ENCODE measurements at places on chromosomes 5 and 9.

GRCh38 chr5:136646915-136647314, 281.6 kb upstream of the TRPC7 start:
- DNase-seq, result no peak

DNA sequence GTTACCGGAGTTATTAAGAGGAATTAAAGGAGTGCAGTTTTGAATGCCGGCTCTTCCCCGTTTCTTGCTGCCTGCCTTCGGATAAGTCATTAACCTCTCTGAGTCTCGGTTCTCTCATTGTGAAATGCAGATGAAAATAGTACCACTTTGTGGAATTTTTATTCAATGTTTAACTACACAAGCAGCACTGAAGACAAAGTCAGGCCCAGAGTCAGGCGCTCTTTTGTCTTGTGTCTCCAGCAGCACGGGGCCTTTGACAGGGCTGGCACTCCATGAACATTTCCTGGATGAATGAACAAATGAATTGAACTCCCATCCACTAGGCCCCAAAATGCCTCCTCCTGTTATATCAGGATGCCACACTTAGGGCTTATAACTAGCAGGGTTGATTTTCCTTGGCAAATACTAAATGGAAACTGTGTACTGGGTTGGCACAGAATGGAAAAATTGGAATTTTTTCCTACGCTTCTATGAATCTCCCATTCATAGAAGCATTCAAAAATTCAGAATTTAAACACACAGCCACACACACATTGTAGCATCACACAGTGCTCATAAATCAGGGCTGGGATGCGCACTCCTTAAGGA, 332.8 kb downstream of the MLLT3 start:
- DNase-seq, result no peak

- no peak for DNase-seq
These were observed 972.2 kb upstream of the WWC1 start for GRCh38 chr5:167319243-167319642.

- no peak for DNase-seq
These were observed 612 bp downstream of the UGT3A2 start for GRCh38 chr5:36066001-36066539.

DNA sequence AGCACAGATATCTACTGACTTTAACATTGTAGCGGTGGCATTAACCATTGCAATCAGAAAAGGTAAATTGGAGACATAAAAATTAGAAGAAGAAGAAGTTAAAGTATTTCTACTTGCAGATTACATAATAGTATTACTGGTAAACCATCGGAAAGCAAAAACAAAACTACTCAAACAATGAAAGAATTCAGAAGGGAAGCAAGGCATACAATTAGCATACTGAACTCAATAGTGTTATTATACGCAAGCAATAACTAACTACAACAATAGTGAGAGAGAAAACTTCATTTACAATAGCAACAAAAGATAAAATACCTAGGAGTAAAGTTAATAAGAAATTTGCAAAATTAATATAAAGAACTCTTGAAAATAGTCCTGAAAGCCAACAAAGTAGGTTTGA, 6.6 kb upstream of the TEX53 start:
- no peak for DNase-seq

GRCh38 chr5:113807427-113807991, 294.0 kb downstream of the YTHDC2 start:
- DNase-seq, result peak; percentile 31

GRCh38 chr9:121122246-121123032, 47.7 kb downstream of the CNTRL start:
- no peak for DNase-seq

DNA sequence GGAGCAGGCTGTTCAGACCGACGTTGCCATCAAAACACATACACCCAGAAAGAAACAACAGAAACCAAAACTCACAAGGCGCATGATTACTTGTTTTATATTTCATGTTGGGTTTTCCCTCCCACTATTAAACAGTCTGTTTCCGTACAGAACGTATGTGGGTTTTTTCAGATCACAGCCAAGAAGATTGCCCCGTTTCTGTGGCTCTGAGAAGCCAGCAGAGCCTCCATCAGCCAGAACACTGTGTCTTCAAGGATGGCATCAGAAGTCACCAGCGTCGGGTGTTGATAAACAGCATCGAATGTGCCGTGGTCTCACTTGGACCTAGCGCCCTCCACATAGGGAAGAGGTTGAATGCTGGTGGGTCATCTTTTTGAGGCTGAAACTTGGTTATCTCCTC, 42.8 kb downstream of the FAM78A start:
- DNase-seq, result no peak

DNA sequence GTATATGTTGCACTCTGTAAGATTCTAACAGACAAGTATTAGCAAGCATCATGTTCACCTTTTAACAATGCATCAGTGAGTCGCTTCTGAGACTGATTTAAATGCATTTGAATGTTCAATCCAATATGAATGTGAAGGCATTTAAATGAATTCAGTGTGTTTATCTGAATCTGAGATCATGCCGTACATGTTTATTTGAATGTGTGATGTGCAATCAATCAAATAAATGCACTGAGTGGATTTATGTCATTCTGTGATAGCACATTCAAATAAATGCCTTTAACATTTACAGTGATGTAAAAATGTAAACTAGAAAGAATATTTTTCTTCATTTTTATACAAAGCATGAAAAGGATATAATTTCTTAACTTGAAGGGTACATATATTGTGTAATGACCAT, 1063.5 kb upstream of the NUDT12 start:
- no peak for DNase-seq

DNA sequence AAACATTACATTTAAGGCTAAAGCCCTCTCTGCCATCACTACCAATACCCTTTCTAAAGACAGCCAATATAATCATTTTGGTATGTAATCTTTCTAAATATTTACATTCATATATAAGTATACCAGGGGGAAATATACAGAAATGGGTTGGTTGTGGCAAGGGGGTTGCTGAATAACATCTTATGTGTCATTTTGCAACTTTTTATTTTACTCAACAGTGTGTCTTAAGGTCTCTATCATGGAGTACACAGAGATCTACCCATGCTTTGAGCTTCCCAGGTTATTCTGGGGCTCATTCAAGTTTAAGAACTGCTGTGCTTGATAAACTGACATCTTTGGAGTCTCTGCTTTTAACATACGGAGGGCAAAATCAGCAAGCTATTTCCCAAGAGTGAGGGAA, 7.4 kb upstream of the FAT2 start:
- no peak for DNase-seq

GRCh38 chr5:124729720-124730359, 16.6 kb downstream of the ZNF608 start:
- no peak for DNase-seq

DNA sequence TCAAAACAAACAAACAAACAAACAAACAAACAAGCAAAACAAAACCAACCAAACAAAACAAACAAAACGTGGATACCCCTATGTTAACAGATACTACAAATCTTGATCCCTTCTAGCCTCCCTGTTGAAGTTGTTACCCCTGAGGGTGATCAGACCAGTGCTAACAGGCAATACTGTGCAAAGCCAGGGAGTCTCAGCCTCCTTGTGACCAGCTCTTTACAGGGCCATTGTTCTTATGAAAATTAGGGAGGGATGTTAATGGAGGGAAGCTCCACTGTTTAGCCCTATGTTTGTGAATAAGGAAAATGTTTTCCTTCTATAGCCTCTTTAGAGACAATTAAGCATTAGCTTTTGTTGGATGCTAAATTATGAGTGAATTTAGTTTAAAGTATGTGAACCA, 1072.1 kb upstream of the WWC1 start:
- DNase-seq, result no peak

DNA sequence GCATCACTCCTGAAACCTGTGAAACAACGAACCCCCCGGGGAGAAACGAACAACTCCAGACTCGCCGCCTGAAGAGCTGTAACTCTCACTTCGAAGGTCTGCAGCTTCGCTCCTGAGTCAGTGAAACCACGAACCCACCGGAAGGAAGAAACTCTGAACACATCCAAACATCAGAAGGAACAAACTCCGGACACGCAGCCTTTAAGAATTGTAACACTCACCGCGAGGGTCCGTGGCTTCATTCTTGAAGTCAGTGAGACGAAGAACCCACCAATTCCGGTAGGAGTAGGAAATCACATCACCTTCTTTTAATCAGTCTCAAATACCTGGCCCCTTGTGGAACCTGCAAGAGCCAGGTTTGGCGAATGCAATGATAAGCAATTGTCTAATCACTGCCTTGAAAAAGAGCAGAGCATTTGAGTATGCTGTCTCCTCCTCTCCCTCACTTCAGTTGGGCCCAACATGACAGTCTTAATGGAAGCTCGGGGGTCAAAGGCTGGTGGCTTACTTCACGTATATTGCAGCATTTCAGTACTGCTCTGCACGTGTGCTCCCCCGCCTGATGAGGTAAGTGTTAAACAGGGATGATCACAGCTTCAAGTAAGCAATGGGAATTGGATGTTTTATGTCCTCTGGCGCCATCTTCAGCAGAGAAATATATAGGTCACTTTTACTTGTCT, 473 bp downstream of the IRGM start:
- DNase-seq, result peak; percentile 94

- DNase-seq, result peak; percentile 58
These were observed 69.6 kb downstream of the EPB41L4B start for GRCh38 chr9:109251080-109251775.

DNA sequence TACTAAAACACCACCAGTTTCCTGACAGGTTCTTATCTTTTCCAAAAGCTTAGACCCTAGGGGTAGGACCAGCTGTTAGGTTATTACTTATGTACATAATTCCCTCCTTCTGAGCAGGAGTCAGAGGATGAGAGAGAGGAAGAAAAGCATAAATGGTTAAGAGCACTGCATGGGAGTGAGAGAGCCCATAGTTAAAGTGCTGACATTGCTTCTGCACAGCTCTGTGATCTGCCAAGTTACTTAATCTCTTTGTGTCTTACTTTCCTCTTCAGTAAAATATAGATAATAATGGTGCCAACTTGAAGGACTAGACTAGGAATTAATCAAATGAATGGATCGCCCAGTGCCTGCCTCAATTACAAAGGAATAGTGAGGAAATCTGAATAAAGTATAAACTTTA, 66.4 kb downstream of the NRG2 start:
- DNase-seq, result no peak

DNA sequence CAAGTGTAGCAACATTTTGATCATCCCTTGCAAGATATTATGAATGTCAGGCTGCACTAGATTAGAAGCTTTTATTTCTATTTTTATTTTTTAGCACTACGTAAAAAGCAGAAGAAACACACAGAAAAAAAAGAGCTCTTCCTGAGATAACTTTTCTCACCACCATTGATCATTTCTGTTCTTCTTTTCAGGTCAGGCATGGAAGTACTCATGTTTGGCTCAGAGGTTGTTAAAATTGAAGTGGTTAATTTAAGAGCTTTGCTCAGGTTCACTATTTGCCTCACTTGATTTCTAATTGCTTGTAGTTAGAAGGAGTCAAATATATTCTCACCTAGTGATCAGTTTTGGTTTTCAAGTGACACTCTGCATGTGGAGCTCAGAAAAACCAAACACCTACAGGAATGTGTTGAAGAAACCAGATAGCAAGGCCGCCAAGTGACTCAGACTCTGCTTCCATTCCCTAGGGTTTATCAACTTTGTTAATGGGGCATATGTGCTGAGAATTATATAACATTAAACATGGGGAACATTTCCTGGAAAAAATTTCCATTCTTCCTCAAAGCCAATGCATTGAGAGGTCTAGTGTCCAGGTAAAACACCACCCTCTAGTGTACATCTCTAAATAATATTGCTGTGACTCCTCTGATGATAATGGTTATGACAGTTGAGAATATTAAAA, 679.8 kb downstream of the CETN3 start:
- DNase-seq, result peak; percentile 38

GRCh38 chr9:135461936-135462335, 17.6 kb upstream of the PPP1R26 start:
- DNase-seq, result no peak

DNA sequence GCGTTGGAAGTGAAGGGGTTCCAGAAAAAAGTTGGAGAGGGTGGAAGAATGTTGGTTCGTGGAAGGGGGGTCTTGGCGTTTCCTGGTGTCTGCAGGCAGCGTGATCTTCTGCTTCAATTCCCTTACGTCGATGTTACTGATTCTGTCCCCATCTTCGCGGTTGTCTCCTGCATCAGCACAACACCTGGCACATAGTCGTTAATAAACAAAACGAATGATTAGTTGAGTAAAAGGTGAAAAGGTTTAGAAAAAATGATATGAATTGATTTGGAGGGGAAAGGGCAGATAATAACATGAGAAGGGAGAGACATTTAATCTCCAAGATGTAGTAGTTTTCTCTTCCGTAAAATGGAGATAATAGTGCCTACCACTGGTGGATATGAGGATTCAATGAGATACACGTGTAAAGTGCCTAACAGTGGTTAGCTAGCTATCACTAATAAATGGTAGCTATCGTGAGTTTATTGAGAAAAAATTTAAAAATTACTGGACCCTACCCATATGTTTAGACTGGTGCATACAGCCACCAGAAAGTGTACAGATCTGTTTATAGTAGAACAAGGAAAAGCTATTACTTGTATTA, 556 bp downstream of the MTREX start:
- DNase-seq, result peak; percentile 19

GRCh38 chr9:106724566-106724965, 138.4 kb upstream of the ZNF462 start:
- no peak for DNase-seq

GRCh38 chr5:67693956-67694809, 497.6 kb upstream of the CD180 start:
- peak; percentile 67 for DNase-seq

GRCh38 chr9:130526854-130527650, 52.3 kb upstream of the FUBP3 start:
- DNase-seq, result no peak

DNA sequence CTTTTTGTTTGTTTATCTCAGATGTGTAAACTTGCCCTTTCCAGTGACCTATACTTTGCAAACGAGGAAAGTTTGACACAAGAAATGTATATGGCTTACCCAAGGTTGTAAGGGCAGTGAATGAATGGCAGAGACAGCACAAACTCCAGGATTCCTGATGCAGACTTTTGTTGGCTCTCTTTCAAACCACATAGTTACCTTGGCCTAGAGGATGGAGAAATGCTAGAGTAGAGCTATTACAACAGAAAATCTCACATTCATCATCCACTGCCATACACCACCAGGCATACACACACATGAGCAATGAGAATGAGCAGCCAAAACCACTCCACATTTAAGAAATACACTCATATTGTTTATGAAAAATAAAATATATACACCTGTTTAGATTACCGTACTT, 387.0 kb downstream of the TLR4 start:
- DNase-seq, result no peak

- DNase-seq, result peak; percentile 78
These were observed 159.8 kb downstream of the SYK start for GRCh38 chr9:90961375-90961774.

DNA sequence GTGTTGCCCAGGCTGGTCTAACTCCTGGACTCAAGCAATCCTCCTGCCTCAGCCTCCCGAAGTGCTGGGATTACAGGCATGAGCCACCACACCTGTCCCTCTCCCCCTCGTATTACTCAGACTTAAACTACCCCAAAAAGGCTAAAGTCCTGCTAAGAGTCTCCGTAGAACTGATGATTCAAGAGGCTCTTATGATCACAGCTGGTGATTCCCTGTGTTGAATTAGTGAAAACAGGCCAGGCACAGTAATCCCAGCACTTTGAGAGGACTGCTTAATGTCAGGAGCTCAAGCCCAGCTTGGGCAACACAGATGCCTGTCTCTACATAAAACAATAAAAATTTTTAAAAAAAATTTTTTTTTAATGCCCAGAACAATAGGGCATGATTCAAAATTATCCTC, 9.2 kb downstream of the CDC26 start:
- DNase-seq, result no peak

Measured in cardiac fibroblast (primary cell).